ENCODE measurements at places on chromosomes 16 and 17. TPM values are rescaled to one million over a fixed set of nuclear protein-coding genes. Genes with fewer than 3 reads are reported as not detected.

Gene HNF1B
- total RNA-seq = not detected

Gene FOXJ1
- 4.5 TPM for total RNA-seq

Gene TRAP1
- total RNA-seq = 65.4 TPM

Gene HSD17B1
- 0.62 TPM for total RNA-seq

Gene USP6
- 0.16 TPM for total RNA-seq

Gene NLRC3
- 0.62 TPM for total RNA-seq

Gene GP2
- total RNA-seq = not detected

Gene HOXB5
- not detected for total RNA-seq

Gene KRT40
- total RNA-seq = not detected

Gene EPX
- not detected for total RNA-seq

Gene DPEP3
- not detected for total RNA-seq

Gene DCAF7
- 32.3 TPM for total RNA-seq

Gene STAC2
- 0.31 TPM for total RNA-seq

Gene CCL15
- total RNA-seq = not detected

Gene C17orf78
- total RNA-seq = not detected

Gene PABPN1L
- total RNA-seq = not detected

Gene ABCC6
- 0.16 TPM for total RNA-seq

Gene VAT1L
- total RNA-seq = 13.4 TPM

Gene CDH16
- total RNA-seq = not detected

Gene MT1A
- not detected for total RNA-seq

Gene OR1F1
- total RNA-seq = 0.78 TPM

Gene NPIPA8
- 1.4 TPM for total RNA-seq

Gene GPR179
- 0.31 TPM for total RNA-seq

Gene PIRT
- total RNA-seq = 0.94 TPM

Gene TNFSF12
- total RNA-seq = 3.3 TPM

Gene UMOD
- not detected for total RNA-seq

Gene ZG16B
- 0.47 TPM for total RNA-seq

Gene CHD9NB
- total RNA-seq = 0.78 TPM

Gene HSF5
- 0.16 TPM for total RNA-seq

Gene LCMT1
- 42.3 TPM for total RNA-seq

Gene PDILT
- not detected for total RNA-seq

Gene SOX8
- 20.1 TPM for total RNA-seq

Gene EFTUD2
- total RNA-seq = 88.9 TPM

Gene KRT17
- total RNA-seq = 0.31 TPM

All from occipital lobe (tissue), 3 donors.